Urinary bladder (tissue), 4 donors: ENCODE measurements at places on chromosomes 4 and X. TPM values are rescaled to one million over a fixed set of nuclear protein-coding genes. Genes with fewer than 3 reads are reported as not detected.

DNA sequence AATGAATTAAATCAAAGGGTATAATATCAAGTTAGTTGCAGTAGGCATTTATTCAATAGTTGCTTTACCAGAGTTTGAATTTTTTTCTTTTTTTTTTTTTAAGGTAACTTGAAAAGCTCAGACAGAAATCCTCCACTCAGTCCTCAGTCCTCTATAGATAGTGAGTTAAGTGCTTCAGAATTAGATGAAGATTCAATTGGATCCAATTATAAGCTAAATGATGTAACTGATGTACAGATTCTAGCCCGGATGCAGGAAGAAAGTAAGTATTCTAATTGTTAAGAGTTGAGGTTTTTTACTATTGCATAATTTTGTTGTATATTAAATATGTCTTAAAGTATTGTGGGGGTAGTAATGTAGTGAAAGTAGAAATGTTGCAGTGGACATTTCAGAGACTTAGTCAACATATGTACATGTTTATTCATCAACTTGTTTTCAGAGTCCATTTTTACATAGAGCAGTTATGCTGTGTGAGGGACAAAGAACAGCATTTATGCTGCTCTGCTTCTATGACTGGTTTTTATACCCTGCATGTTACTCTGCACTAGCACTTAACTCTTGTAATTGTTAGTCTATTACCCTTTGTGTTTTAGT is 38.4 kb downstream of the SLAIN2 start:
- no peak for DNase-seq

DNA sequence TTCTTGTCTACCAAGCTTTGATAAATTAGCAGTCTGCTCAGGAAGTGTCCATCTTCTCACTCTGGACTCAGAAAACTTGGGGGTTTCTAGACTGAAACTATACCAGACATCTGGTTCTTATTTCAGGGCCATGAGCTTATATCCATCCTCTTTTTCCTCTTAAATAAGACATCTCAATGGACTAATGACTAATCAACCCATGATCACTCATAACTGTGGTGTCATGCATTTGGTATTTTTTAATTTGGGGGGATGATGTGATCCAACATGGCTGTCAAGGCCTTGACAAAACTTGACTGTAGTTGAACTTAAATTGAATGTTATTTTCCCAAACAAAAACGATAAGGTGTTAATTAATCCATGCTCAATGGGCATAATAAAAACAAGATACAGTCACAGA is 87.8 kb downstream of the GPRASP3 start:
- DNase-seq = no peak

The TEX13B gene
- not detected for total RNA-seq

- DNase-seq = no peak
Observed at GRCh38 chrX:110569506-110569905, 210.9 kb downstream of the RTL9 start.

The IL13RA2 gene
- total RNA-seq = 3.8 TPM

DNA sequence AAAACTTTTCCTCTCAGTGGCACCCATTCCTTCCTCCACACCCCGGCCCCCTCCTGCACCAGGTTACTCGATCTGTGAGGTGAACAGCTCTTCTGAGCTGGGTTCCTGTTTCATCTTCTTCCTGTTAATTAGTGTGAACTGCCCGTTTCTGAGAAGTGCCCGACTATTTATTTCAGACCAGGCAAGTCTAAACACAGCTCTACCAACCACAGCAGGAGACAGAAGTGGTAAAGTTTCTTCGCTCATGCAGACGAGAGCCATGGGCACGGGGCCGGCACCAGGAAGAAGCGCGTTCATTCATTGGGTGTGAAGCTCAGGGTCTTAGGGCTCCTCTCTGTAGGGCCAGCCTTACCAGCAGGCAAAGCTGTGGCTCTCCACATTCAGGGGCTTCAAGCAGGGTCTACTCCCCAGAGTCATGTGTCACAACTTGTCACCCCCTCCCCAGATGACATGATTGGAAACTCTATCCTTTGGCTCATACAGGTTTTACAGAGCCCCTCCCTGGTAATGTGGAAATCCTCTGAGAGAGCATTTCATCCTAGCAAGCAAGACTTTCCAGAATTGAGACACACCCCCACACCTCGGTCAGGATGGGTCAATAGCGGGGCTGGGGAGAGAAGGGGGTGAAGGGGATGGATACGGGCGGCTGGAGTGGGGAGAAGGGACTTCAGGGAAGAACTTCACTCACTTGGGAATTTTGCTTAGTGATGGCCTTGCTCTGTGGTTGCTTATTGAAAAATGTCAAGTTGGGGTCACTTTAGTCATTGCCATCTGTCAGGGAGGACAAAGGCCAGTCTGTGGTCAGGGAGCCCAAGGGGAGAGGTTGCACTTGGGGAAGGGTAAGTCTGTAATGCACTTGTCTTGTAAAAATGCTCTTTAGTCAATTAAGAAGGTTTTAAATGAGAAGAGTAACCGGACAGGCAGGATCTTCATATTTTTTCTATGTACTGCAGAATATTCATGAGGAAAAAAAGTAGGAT is 121.6 kb upstream of the TRIM2 start:
- DNase-seq = no peak

The LDB2 gene
- 142 TPM for total RNA-seq

DNA sequence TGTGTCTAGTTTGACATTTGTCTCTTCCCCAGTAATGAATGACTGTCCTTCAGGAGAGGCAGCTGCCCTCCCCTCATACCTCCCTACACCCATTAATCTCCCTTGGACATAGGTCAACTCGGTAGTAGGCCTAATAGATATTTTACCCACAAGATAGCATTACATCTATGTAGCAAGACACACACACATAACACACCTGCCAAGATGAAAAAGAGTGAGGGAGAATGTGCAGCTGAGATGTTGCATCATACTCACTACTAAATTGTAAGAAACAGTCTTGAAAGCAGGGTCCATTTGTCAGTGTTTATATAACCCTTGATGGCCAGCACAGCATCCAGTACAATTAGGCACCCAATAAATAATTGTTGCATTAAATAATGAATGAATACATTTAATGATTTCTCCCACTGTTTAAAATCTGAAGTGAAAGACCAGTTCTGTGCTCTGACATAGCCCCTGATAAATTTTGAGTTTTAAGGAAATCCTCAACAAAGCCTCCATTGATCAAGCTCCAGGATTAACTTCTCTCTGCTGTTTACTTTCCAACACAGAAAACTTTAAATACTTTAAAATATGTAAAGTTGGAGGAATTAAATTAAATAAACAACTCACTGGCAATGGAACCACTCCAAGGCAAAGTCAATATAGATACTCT is 440.8 kb upstream of the RASGEF1B start:
- no peak for DNase-seq
